ENCODE measurements at places on chromosomes 12 and 14.

DNA sequence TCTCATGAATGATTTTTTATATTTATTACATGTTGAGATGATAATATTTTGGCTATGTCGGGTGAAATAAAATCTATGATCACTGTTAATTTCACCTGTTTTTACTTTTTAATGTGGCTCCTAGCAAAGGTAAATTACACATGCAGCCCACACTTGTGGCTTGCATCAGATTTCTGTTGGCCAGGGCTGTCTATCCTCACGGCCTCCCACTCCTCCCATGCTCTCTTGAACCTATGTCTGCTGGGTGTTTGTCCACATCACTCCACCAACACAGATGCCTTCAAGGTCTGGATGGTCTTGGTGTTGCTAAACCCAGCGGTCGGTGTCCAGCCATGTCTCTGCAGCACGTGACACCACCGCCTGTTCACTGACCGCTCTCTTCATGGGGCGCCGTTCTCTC, 339.4 kb upstream of the FKBP4 start:
- no peaks in the 10 kb centered on the region for H3K36me3 ChIP-seq
- no peak overlapping the region for H3K27ac ChIP-seq
- DNase-seq = no peak
- no peak overlapping the region for H3K4me3 ChIP-seq

DNA sequence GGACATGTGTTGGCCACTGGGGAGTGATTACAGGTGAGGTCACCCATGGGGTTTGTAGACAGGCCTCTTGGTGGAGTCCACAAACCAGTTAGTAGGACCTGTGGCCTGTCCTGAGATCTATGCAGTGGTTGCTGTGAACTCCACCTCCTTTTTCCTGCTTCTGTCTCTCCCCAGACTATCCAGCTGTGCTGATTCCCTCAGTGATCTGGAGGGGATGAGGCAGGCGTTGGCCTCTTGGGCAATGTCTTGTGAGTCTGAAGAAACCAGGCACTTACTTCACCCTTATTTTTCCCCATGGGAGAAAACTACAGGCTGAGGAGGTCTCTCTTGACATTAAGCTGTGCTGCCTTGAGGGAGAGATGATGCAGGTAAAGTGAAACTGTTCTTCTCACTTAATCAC, 257.2 kb upstream of the PRICKLE1 start:
- H3K36me3 ChIP-seq = no peaks in the 10 kb centered on the region
- no peaks in the 10 kb centered on the region for H3K4me1 ChIP-seq
- H3K27ac ChIP-seq = no peak overlapping the region
- no peaks in the 10 kb centered on the region for H3K27me3 ChIP-seq

DNA sequence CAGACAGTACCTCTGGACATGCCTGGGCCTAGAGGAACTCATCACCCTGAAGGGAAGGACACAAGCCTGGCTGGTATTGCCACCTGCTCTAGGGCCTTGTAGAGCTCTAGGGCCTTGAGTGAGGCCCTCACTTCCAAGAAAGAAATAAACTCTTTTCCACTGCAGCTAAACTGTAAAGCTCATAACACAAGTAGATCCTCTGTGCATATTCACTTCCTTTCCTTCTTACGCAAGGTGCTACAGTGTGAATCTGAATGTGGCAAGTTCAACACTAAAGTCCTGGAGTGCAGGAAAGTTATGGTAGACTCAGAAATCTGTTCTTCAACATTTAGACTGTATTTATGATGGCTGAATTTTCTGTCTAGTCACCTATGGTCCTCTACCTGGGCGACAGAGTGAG, 14.5 kb downstream of the RNASE3 start:
- H3K4me1 ChIP-seq = no peaks in the 10 kb centered on the region
- H3K4me3 ChIP-seq = no peak overlapping the region
- no peak for DNase-seq

DNA sequence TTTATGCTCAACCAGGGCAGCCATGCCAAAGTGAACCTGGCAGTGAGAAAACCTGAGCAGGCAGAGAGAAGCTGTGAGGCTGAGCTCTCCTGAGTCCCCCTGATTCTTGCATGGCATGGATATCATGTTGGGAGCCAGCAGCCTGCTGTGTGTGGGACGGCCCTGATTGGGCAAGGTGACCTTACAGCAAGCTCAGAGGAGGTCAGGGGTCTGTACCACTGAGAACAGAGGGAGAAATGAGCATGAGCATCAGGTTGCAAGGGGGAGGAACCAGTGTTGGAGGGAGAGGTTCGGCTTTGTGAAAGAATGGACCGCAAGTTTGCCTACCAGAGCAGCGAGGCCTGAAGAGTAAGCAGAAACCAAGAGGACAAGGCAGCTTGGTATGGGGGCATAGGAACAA, 59.1 kb upstream of the PTGR2 start:
- no peaks in the 10 kb centered on the region for H3K27me3 ChIP-seq
- H3K27ac ChIP-seq = no peak overlapping the region
- H3K4me1 ChIP-seq = peaks cover 67% of the 10 kb centered on the region

DNA sequence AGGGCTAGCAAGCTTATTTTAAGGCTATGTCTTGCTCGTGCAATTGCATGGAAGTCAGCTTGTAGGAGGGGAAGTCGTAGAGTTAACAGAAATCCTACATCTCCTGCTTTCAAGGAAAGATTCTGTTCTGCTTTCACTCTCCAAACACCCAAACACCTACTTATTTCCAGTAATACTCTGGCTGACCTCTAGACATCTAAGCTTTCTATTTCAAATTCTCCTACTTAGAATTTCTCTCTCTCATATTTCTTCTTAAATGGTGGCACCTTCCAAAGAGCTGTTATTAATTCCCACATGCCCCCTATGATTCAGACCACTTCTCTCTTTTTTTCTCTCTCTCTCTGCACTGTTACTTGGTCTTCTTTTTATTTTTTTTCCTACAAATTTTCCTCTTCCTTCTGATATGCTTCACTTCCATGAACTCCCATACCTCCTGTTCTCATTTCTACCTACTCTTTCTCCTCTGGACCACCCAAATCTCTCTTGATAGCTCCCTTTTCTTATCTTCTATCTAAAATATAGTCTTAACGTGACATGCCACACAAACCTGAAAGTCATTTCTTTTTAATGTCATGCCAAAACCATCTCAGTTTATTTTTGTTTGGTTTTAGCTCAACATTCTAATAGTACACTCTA, 90.8 kb downstream of the RPS6KA5 start:
- no peaks in the 10 kb centered on the region for H3K27me3 ChIP-seq
- no peak overlapping the region for H3K27ac ChIP-seq
- no peak overlapping the region for H3K4me3 ChIP-seq
- H3K4me1 ChIP-seq = peaks cover 7% of the 10 kb centered on the region
- DNase-seq = no peak

- no peak overlapping the region for H3K4me3 ChIP-seq
- no peak for DNase-seq
- H3K27me3 ChIP-seq = peaks cover 6% of the 10 kb centered on the region
- no peaks in the 10 kb centered on the region for H3K36me3 ChIP-seq
- no peak overlapping the region for H3K27ac ChIP-seq
These were observed 22.7 kb upstream of the PRICKLE1 start for GRCh38 chr12:42612231-42612613.

DNA sequence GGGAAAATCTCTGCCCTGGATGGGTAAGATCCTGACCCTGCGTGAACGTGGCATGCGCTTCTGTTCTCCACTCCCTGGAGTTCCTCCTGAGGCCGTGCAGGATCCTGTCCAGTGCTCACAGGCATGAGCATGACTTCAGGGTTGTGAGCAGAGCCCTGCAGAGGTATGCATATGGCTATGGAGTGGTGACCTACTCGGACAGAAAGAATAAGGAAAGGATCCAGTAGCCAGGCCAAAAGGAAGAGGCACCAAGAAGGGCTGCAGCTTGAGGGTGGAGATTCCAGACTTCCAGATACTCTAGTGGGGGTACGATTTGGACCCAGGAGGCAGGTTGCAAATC, 20.8 kb upstream of the CD27 start:
- DNase-seq = no peak
- H3K36me3 ChIP-seq = no peaks in the 10 kb centered on the region

DNA sequence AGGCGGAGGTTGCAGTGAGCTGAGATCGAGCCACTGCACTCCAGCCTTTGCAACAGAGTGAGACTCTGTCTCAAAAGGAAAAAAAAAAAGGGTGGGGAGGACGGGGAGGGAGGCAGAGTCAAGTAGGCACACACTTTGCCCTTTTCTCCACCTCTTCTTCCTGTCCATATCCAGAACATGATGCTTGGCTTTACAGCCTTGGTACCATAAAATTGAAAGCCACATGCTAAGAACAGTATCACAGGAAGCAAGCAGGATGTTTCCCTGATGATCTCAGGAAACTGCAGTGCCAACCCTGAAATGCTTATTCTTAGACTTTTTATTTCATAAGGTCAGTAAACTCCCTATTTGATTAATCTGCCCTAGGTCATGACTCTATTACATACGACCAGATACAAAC, 32.5 kb upstream of the YAF2 start:
- no peaks in the 10 kb centered on the region for H3K27me3 ChIP-seq
- H3K36me3 ChIP-seq = no peaks in the 10 kb centered on the region
- H3K27ac ChIP-seq = no peak overlapping the region
- H3K4me3 ChIP-seq = no peak overlapping the region
- no peak for DNase-seq
- H3K4me1 ChIP-seq = no peaks in the 10 kb centered on the region

GRCh38 chr12:5201554-5202218, 158.0 kb downstream of the KCNA5 start:
- peaks cover 18% of the 10 kb centered on the region for H3K4me1 ChIP-seq
- DNase-seq = no peak
- H3K4me3 ChIP-seq = no peak overlapping the region
- H3K27ac ChIP-seq = peak overlapping the region; percentile 1

DNA sequence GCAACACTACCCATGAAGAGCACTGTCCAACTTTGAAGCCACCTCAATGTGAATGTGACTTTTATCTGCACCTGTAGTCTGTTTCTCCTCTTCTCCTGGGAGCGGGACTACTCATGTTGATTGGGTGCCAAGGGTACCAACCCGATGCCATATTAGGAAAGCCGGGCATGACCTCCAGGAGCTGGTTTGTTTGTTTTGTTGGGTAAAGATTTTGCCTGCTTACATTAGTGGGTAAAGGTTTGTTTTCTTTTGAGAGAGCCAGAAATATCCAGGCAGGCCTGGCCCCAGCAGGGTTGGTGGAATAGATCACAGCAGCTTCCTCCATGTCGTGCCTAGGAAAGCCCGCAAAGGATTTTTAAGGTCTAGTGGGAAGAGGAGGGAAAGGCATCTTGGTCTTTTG, 19.7 kb upstream of the ITPK1 start:
- H3K36me3 ChIP-seq = no peaks in the 10 kb centered on the region

- no peaks in the 10 kb centered on the region for H3K27me3 ChIP-seq
- peaks cover 4% of the 10 kb centered on the region for H3K36me3 ChIP-seq
- peak overlapping the region; percentile 49 for H3K4me3 ChIP-seq
- peak overlapping the region; percentile 95 for H3K27ac ChIP-seq
- DNase-seq = peak; percentile 57
These were observed 54.3 kb downstream of the CLMN start for GRCh38 chr14:95265106-95266094.

GRCh38 chr14:56205881-56206280, 87.7 kb downstream of the PELI2 start:
- H3K27me3 ChIP-seq = no peaks in the 10 kb centered on the region
- no peak overlapping the region for H3K4me3 ChIP-seq
- peaks cover 11% of the 10 kb centered on the region for H3K4me1 ChIP-seq
- no peak for DNase-seq
- no peak overlapping the region for H3K27ac ChIP-seq

GRCh38 chr14:77458249-77458950, 507 bp downstream of the AHSA1 start:
- no peaks in the 10 kb centered on the region for H3K27me3 ChIP-seq
- peaks cover 30% of the 10 kb centered on the region for H3K36me3 ChIP-seq
- H3K4me3 ChIP-seq = peak overlapping the region; percentile 100
- peak overlapping the region; percentile 100 for H3K27ac ChIP-seq

GRCh38 chr14:21974741-21975140, 301.1 kb upstream of the OR4E1 start:
- no peak overlapping the region for H3K4me3 ChIP-seq
- no peak for DNase-seq
- no peaks in the 10 kb centered on the region for H3K4me1 ChIP-seq
- peaks cover 75% of the 10 kb centered on the region for H3K27me3 ChIP-seq
- no peaks in the 10 kb centered on the region for H3K36me3 ChIP-seq
- no peak overlapping the region for H3K27ac ChIP-seq

DNA sequence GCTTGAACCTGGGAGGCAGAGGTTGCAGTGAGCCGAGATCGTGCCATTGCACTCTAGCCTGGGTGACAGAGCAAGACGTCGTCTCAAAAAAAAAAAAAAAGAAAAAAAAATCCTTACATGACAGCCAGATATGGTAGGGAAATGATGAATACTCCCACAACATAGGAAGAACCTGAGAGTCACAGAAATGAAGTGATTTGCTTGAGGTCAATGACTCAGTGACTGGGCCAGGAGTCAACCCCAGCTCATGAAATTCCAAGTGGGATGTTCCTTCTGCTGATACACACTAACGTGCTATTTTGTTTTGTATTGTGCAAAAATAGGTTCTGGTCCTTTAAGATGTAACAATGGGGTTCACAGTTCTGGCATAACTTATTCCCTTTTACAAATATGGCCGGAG, 9.0 kb downstream of the RHOF start:
- DNase-seq = no peak
- no peak overlapping the region for H3K4me3 ChIP-seq
- no peaks in the 10 kb centered on the region for H3K36me3 ChIP-seq
- H3K27me3 ChIP-seq = no peaks in the 10 kb centered on the region

DNA sequence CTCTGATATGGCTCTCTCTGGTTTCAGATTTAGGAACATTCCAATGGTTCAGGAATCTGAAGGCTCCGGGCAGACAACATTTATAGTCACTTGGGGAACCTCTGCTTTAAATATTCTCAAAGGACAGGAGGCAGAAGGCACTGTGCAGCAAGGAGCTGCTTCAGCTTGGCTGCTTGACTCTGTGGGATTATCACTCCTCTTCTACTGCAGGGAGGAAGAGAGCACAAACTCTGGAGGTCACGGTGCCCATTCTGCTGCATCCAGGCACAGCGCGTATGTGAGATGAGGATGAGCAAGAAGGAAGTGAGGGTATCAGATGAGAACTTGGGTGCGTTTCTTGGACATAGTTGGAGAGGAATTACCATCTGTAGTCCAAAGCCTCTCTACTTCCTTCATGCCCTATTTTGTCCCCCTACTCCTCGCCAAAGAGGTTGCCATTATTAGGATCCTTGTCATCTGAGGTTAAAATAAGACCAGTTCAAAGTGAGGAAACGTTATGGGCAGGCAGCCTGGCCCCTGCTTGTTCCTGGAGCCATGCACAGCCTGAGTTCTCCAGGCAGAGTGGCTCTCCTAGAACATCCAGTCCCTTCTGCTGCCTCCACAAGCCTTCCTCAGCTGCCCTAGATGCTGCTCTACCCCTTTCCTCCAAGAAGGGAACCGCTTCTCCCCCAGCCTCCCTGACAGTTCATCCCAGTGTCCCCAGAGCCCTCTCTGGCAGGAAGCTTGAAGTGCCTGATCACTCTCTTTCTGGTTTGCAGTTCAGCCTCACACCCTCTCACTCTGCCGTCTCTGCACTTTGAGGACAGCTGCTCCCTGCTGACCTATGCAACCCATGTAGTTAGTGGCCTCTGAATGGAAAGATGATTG, 12.5 kb downstream of the FGF6 start:
- H3K27me3 ChIP-seq = peaks cover 40% of the 10 kb centered on the region
- H3K4me3 ChIP-seq = no peak overlapping the region
- no peaks in the 10 kb centered on the region for H3K36me3 ChIP-seq
